ENCODE measurements at places on chromosomes 6 and 20.

GRCh38 chr6:152905551-152906299 is 77.1 kb downstream of the FBXO5 start:
- no peak for DNase-seq

- no peak for DNase-seq
These were observed 306.1 kb upstream of the FLRT3 start for GRCh38 chr20:14643556-14643955.

- no peak for DNase-seq
These were observed 3.1 kb downstream of the PLAGL2 start for GRCh38 chr20:32204205-32205109.

GRCh38 chr6:14442242-14442641 is 324.7 kb downstream of the CD83 start:
- DNase-seq, result no peak

GRCh38 chr6:147434516-147434915 is 74.0 kb upstream of the SAMD5 start:
- no peak for DNase-seq

All from effector CD4-positive, alpha-beta T cell (primary cell).